Sigmoid colon (tissue), 7 donors: ENCODE measurements at places on chromosomes 12 and 14. TPM values are rescaled to one million over a fixed set of nuclear protein-coding genes. Genes with fewer than 3 reads are reported as not detected.

- DNase-seq = no peak
These were observed 53.3 kb downstream of the BCAT1 start for GRCh38 chr12:24895612-24896011.

NR2C1 gene
- 28.8 TPM for total RNA-seq

DNA sequence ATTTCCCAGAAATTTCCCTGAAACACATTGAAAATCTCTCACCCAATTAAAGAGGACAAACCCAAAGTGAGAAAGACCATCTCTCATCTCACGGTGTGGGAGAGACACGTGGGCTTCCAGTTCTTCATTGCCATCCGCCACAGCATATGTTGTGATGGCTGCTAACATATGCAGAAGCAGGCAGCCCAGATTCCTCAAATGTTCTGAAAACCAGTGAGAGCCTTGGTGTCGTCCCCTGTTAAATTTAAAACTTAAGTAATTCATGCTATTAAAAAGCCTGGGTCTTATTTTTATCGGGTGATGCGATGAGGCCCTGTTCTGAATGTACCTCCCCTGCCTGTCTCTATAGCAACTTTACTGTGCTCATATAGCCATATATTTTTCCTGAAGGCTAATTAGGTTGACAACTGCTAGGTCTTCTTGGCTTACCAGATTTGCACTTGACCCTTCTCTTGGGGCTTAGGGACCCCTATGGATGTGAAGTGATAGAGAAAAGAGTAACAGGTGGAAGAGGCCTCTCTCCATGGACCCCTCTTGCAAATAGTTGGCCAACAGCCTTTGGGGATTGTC lies 2.8 kb upstream of the FGF6 start:
- no peak for DNase-seq

DNA sequence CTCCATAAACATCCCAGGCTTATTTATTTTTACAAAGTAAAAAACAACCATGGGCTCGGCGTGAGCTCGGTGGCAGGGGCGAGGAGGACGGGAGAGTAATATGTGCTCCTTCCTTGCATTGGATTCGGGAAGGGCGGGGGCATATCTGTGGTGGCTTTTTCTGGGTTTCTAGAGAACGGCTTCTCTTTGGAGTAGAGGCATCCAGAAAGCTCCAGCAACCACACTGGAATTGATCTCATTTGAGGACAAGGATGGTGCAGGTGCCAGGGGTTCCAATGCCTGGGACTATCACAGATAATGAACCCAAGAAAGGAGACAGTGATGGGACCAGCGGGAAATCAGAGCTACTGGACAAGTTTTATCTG lies 18.9 kb downstream of the ADGRD1 start:
- peak; percentile 32 for DNase-seq

DNA sequence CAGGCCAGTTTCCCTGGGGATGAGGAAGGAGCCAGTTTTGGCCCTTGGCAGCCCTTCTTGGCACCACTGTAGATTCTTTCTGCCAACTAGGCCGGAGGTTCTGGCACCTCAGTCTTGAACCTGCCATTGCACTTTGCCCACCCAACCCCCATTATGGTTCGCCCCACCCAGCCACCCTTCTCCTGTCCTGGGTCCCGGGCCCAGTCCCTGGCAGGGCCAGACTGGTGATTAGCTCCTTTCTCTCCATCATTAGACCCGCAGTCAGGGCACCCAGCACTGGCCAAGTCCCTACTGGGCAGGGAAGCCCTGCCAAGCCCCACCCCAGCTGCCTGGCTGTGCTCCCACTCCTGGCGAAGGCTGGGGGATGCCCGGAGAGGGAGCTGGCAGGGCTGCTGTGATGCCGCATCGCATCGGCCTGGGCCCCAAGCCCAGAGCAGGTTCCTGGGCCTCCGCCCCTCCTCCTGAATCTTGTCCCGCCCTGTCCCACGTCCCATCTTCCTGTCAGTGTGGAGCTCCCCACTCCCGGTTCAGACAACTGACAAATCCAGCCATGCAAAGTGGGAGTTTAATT lies 9.8 kb downstream of the FAM222A start:
- DNase-seq = peak; percentile 94

PELI2 gene
- 26.3 TPM for total RNA-seq

GRCh38 chr12:89862511-89863445 lies 154.1 kb upstream of the ATP2B1 start:
- DNase-seq = no peak

DNA sequence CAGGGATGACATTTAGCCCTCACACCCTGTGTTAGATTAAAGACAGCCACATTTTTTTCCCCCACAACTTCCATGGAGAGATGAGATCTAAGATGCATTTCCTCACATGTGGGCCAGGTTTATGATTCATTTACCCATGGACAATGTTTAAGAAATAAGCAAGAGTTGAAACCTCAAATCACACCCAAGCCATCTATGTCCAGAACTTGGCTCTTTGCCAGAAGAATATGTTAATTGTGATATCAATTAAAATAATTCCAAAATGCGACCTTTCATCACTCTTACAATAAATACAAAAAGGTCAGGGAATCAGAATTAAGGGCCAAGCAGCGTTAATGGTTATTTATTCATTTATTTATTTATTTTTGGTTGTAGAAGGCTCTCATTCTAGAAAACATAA lies 1376.9 kb upstream of the TMEM132C start:
- DNase-seq = no peak

DRAM1 gene
- total RNA-seq = 15.3 TPM

GRCh38 chr12:18521461-18521860 lies 216.4 kb downstream of the PLCZ1 start:
- DNase-seq = no peak

FLRT2 gene
- 9.1 TPM for total RNA-seq

YBX3 gene
- total RNA-seq = 429 TPM

TAS2R42 gene
- not detected for total RNA-seq

- peak; percentile 84 for DNase-seq
These were observed 397.3 kb downstream of the ZFP36L1 start for GRCh38 chr14:68395604-68396003.

DNA sequence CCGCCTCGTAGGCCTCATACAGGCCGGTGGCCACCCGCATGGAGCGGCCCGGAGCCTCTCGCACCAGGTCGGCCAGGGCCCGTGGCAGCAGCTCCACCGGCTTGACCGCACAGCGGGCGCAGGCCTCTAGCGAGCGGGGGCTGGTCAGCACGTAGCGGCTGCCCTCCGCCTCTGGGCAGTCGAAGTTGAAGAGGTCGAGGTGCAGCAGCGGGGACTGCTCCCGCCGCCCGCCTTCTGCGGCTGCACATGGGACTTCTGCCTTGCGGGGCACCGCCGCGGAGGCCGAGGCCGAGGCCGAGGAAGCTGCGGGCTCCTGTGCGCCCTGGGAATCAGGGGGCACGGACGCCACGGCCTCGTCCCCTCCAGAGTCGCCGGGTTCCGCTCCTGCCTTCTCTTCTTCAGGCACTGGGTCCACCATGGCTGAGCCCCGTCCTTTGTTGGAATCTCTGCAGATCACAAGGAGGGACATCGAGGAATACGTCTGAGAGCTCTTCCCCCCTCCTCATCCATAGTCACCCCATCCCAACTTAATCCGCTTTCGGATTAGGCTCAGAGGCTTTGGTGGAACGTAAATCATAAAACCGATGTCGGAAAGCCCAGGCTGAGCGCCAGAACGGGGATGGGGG lies 1.4 kb downstream of the CCDC177 start:
- DNase-seq = no peak

KRT77 gene
- total RNA-seq = not detected

YEATS4 gene
- 34.1 TPM for total RNA-seq

DNA sequence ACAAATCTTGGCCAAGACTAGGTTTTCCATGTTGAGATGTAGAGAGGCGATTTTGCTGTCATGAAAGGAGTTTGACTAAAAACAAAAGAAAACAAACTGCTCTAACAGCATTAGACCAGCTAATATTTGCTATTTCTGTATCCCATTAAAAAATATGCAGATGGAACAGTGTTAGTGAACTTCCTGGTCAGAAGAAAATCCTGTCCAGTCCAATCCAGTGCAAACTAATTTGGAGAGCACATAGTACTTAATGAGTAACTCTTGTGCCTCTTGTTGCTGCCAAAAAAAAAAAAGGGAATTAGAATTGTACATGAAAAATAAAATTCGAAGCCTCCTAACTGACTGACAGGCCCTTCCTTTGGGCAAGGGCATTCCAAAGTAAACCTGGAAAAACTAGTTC lies 298.8 kb downstream of the ETNK1 start:
- DNase-seq = no peak

DNA sequence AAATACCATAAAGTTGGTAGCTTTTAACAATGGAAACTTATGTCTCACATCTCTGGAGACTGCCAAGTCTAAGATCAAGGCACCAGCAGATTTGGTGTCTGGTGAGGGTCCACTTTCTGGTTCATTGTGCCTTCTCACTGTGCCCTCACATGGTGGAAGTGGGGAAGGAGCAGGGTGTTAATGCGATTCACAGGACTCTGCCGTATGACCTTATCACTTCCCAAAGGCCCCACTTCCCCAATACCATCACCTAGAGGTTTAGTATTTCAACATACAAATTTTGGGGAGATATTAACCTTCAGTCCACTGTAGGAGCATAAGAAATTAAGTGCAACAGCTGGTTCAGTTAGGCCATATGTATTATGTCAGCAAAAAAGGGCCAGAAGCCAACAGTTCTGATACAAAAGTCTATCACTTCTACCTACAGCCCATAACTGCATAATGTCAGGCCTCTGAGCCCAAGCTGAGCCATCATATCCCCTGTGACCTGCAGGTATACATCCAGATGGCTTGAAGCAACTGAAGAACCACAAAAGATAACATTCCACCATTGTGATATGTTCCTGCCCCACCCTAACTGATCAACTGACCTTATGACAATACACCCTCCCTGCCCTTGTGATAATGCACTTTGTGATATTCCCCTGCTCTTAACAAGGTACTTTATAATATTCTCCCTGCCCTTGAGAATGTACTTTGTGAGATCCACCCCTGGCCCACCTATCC lies 24.7 kb downstream of the DDHD1 start:
- DNase-seq = no peak

- no peak for DNase-seq
These were observed 53.4 kb upstream of the PTHLH start for GRCh38 chr12:28025821-28026505.
